Activated T-helper 2 cell treated with anti-CD3 and anti-CD28 coated beads, Interferon-gamma antibody, Interleukin-2, Interleukin-4, amounts not matched to agents 10 μg/mL and 5 μg/mL and 100 μg/mL, durations not matched to agents 14 hours and 24 hours and 36 hours (primary cell): ENCODE measurements at places on chromosomes 2 and 18. TPM values are rescaled to one million over a fixed set of nuclear protein-coding genes. Genes with fewer than 3 reads are reported as not detected.

DNA sequence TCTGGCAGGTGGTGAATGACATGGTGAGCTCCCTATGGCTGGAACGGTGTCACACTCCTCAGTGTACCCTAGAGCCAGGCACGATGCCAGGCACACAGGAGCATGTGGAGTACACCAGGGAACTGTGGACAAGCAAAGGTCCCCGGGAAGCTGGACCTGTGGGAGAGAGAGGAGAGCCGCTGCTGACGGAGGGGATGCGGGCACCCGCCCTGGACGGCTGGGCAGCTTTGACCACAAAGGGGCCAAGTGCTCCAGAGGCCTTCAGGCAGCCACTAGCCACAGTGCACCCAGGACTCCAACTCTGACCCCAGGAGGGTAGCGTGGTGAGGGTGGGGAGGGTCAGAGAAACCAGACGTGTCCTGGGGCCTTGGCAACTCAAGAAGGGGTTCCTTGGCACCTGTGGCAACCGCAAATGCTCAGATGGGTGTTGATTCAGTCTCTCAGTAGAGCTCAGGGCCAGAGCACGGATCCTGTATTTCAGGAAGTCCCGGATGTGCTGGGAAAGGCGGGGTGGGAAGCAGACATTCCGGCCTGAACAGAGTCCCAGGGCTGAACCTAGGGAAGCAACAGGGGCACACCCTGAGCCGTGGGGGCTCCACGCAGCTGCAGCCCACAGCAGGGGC, 2.3 kb upstream of the MAB21L4 start:
- DNase-seq, result no peak

GRCh38 chr18:22250591-22250996, 81.2 kb downstream of the GATA6 start:
- no peak for DNase-seq

DNA sequence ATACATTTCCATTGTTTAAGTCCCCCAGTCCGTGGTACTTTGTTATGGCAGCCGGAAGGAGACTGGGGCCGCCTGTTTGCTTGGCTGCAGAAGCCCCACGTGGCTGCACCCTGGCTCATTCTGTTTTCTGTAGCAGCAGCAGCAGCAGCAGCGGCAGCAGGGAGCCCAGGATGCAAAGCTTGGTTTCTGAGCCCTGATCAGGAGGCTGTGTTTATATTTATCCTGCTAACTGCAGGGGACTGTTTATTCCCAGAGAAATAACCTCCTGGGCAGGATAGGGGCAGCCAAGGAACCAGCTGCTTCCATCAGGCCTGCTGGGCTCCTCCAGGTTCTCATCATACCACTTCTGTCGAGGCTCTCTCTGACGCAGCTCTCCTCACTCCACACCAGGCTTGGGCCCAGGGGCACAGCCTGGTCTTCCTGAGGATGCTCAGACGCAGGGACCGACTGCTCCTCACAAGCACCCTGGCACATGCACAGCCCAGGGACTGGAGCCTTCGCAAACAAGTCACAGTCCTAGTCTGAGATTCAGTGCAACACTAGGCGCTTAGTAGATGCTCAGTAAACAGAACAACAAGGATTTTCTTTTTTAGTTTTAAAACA, 139.0 kb downstream of the MSH2 start:
- DNase-seq, result no peak

GRCh38 chr18:76502551-76502950, 7.5 kb upstream of the ZNF516 start:
- DNase-seq, result no peak

CPO gene
- total RNA-seq, result not detected in 2 replicates

SLC35G4 gene
- total RNA-seq, result not detected in 2 replicates

DNA sequence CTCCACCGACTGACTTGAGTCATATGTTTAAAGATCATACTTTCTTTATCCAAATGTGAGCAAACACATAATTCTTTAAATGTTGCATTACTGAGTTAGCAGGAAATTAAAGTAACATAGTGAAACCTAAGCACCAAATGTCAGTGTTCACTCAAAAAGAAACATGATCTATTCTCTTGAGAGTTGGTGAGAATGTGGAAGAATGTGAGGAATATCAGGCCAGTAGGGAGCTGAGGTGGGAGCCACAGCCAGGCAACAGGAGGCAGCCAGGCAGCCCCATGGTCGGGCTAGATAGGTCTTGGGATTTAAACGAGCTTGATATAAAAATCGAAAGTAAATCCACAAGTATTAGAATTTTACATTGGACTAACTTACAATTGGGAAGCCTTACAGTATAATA, 198.1 kb upstream of the SH3BP4 start:
- DNase-seq, result no peak

GRCh38 chr2:118169359-118170005, 81.2 kb downstream of the INSIG2 start:
- DNase-seq, result peak; percentile 27

MAL gene
- total RNA-seq, result 101 and 117 TPM in 2 replicates

- no peak for DNase-seq
These were observed 9.5 kb upstream of the CYBRD1 start for GRCh38 chr2:171512683-171513195.

ARHGAP25 gene
- 39.9 and 41.3 TPM in 2 replicates for total RNA-seq

- no peak for DNase-seq
These were observed 329.7 kb upstream of the CNTNAP5 start for GRCh38 chr2:123695426-123695825.

DNA sequence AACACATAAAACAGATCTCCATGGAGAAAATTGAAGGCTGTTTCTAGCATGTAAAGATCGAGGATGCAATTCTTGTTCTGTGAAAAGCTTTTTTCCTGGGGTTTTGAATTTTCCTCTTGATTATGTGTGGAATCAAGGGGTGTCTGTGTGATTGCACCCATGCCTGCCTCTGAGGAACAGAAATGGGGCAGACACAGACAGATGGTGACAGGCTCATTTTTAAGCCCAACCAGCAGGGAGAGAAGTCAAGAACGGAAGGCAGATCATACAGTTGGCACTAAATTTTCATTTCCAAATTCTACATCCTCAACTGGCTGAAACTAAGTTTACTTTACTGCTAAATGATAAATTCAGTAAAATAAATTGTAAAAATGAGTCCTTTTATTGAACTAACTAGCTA, 1037.7 kb upstream of the KLHL29 start:
- no peak for DNase-seq

DNA sequence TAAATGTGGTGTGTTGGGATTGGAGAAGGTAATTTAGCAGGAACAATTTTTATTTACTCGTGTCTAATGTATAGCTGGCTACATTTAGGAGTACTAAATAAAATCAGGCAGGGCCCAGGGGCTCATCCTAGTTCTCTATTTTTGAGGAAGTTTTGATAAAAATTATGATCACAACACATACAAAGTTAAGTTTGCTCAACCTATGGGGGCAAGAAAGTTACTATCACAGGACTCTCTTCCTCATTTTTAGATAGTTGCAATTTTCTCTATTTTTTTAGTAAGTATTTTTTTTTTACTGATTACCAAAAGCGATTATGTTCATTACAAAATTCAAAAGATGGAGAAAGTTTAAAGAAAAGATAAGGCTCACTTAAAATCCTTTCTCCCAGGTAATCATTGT, 60.0 kb upstream of the RPE start:
- no peak for DNase-seq

GRCh38 chr2:121189011-121189410, 96.0 kb downstream of the TFCP2L1 start:
- no peak for DNase-seq

- DNase-seq, result no peak
These were observed 8.2 kb downstream of the SCTR start for GRCh38 chr2:119516121-119516520.

- no peak for DNase-seq
These were observed 31.1 kb upstream of the EIF2AK3 start for GRCh38 chr2:88658326-88658725.

NEU2 gene
- not detected in 2 replicates for total RNA-seq

GRCh38 chr2:30266705-30267104, 35.4 kb downstream of the LBH start:
- DNase-seq, result no peak

COL4A3 gene
- total RNA-seq, result not detected in 2 replicates

DNA sequence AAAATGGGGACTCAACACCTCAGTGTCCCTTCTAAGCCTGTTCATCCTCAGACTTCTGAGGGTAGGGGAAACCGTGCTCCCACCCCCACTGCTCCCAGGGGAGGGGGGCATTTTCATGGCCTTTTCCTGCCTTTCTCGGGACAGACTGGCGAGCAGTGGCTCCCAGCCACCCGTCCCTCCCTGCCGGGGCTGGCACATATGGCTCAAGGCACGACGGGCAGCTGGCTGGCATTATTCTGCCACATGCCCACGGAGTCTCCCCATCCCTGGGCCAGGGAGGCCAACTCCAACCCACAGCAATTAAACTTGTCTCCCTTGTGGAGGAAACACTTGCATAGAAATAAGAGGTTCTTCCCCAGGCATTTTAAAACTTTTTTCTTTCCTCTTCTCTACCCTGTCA, 148.5 kb upstream of the CBLN2 start:
- DNase-seq, result no peak
